NCI-H1436 treated with DMSO at 0.1 percent for 48 hours (cell line): ENCODE measurements at places on chromosomes 11 and 22.

GRCh38 chr22:40857309-40857855 lies 434 bp downstream of the XPNPEP3 start:
- DNase-seq, result no peak

DNA sequence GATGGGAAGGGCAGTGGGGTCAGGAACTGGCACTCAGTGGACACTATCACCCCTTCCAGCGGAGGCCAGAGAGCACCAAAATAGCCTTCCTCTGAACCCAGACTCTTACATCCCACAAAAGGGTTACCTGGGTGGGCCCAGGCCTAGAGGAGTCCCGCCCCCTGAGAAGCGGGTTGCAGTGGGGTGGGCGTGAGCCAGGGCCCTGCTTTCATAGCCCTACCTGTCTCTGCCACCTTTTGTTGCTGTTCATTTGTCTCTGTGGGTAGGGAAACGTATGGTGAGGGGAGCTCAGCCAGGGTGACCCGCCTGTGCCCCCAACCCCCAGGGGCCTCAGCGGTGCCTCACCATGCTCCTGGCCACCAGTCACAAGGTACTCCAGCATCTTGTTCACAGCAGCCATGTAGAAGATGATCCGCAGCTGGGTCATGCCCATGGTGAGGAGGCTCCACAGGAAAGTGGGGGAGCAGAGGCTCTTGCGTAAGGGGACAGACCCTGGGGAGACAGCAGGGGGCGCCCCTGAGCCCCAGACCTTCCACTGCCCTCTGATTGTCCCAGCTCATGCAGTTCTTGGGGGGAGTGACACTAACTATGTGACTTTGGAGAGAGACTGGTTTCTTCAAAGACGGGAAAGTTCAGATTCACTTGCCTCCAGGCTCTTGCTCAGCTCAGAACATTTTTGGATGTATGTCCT lies 24.0 kb downstream of the SLC43A1 start:
- no peak for DNase-seq

- DNase-seq, result no peak
Observed at GRCh38 chr11:115578275-115578674, 74.1 kb upstream of the CADM1 start.

GRCh38 chr11:19087658-19088057 lies 27.1 kb upstream of the MRGPRX2 start:
- DNase-seq, result no peak

- no peak for DNase-seq
Observed at GRCh38 chr11:86807360-86807759, 7.0 kb downstream of the PRSS23 start.

GRCh38 chr11:35373284-35373933 lies 45.9 kb downstream of the SLC1A2 start:
- no peak for DNase-seq

GRCh38 chr11:128036556-128037093 lies 550.7 kb downstream of the ETS1 start:
- DNase-seq, result no peak

- DNase-seq, result no peak
Observed at GRCh38 chr11:128965485-128965884, 22.8 kb upstream of the TP53AIP1 start.

GRCh38 chr11:116707161-116707629 lies 65.6 kb downstream of the BUD13 start:
- DNase-seq, result no peak

- no peak for DNase-seq
Observed at GRCh38 chr22:37192204-37192603, 4.2 kb upstream of the C1QTNF6 start.

DNA sequence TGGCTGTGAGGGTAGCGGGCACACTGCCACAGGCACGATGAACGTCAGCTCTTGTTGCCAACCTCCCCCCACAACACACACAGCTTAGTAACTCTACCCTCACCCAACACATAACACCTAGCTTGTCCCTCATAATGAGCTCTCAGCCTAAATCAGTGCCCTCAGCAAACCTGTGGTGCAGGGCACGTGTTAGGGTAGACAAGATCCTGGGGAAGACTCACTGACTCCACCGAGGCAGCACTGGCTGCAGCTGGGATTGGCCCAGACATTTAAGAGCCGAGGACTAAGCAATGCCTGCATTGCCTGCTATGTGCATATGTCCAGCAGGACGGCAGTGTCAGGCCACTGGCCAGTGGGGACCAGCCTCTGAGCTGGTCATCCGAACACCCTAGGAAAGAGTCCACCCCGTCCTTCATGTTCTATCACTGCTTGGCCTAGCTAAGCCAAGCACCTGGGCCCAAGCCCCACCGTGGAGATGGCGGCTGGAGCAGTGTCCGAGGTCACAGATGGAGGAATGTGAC lies 32.9 kb upstream of the TRIM29 start:
- no peak for DNase-seq

DNA sequence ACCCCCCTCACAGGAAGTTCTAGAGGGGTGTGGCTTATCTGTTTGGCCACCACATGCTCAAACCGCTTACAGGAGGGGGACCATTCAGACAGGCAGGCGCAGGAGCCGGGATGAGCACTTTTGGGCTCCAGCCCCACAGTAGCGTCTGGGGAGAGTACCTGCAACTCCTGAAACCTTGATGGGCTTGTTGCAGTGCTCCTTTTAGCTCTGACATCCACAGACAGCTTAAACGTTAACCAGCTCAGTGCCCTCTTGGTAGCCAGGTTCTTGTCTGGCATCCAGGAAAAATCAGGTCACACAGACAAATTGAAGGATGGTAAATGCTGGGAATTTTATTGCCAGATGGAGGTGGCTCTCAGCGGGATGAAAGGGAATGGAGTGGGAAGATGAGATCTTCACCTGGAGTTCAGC lies 326.3 kb downstream of the ETS1 start:
- no peak for DNase-seq

- no peak for DNase-seq
Observed at GRCh38 chr11:117091753-117092477, 6.3 kb downstream of the SIK3 start.

- DNase-seq, result no peak
Observed at GRCh38 chr11:13702071-13702470, 33.6 kb downstream of the FAR1 start.

- DNase-seq, result no peak
Observed at GRCh38 chr11:3109921-3110706, 52.9 kb upstream of the CARS1 start.

DNA sequence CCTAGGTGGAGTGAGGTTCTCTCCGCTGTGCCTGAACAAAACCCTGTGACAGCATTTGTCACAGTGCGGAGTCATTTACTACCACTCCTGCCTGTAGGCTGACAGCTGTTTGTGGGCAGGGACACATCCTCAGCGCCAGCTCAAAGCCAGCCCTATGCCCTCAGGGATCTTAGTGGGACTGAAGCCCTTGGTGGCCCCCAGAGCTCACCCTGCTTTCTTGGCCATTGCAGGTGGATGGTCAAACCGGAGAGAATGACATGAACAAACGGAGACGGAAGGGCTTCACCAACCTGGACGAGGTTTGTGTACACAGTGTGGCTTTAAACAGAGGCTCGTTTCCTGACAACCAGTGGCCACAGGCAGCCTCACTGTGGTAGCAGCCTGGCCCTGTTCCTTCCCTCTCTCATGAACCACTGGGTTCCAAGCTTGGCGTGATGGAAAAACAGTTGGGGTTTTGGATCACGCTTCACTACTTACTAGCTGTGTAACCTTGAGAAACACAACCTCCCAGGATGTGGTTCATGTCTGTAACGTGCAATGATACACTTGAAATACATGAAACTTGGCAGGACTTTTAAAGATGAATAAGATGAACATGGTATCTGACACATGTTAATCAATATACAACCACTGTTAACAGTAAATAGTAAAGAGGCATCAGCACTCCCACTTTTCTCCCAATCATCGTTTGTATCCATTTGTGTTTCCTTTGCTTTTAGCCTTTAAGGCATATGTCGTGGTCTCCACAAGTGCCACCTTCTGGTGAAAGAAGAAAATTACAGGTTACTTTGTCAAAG lies 125.8 kb downstream of the MICAL2 start:
- DNase-seq, result no peak

DNA sequence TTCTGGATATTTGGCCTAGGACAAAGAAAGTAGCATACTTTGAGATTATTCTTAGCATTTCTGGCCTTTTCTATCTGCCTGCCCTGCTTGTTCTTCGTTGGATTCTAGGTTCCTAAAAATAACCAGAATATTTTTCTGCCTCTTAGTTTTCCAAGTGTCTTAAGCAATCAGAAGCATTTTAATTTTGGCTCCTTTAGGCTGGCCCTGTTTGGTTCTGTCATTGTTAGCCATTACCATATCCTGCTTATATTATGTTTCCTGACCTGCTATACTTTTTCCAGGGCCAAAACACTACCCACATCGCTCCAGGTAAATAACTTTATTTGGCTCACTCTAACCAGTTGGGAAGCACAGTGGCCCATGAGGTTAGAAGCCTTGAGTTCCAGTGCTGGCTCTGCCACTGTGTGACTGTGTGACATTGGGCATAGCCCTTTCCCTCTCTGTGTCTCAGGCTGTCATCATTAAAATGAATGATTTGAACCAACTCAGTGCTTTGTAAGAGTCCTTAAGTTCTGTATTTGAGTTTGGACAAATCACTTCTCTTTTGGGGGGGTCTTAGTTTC lies 91.1 kb downstream of the STIM1 start:
- no peak for DNase-seq

GRCh38 chr11:10480760-10481159 lies 25.7 kb downstream of the AMPD3 start:
- no peak for DNase-seq

DNA sequence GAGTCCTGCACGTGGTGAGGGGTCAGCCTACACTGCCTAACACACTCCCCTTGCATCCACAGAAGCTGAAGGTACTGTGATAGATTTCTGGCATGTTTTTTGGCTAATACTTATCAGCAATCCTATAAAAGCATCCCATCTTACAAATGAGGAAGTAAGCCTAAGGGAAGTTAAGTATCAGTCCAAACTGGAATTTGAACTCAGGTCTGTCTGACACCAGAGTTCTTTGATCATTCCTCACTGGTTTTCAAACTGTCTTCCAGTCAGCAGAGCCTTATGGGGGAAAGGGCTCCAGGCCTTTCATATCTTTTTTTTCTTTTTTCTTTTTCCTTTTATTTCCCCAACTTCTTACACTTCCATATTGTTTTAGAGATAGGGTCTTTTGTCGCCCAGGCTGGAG lies 105.6 kb downstream of the RBFOX2 start:
- no peak for DNase-seq

DNA sequence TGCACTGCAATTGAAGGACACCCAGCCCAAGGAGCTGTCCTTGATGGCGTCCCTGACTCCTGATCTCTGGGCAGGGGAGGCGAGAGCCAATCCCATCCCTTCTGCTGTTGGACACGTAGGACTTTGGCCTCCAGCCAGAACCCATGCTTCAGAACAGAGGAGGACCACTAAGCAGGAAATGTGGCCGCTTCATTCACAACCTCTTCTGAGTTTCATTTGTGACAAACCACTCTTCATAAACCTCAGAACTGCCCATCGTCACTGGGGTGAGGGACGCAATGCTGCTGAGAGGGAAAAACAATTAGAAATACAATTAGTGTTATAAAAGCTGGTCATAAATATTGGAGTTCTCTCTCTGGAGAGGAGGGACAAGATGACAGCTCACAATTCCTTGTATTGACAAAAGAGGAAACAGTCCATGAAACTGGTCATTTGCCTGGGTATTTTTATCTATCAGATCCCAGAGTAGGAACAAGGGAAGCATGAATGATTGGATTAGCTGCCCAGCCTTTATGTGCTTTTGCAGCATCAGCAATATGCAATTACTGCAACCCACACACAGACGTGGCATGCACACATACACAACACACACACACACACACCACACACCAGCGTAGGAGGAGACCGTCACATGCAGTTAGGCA lies 216.5 kb upstream of the CADM1 start:
- no peak for DNase-seq

DNA sequence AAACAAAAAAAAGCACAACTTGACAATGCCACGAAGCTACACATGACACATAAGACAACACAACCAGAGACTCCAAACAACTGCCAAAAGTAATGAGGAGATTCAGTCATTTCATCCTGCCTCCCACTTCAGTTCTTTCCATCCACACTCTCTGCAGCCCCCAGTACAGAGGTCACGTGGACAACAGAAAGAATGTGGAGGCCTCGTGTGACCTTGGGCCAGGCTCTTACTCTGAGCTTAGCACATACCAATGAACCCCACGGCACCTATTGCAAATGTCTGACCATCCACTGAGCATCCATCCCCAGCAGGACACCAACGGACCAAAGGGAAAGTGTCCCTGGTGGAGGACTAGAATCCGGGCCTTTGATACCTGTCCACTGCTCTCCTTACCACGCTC lies 12.5 kb downstream of the CBX7 start:
- DNase-seq, result no peak

DNA sequence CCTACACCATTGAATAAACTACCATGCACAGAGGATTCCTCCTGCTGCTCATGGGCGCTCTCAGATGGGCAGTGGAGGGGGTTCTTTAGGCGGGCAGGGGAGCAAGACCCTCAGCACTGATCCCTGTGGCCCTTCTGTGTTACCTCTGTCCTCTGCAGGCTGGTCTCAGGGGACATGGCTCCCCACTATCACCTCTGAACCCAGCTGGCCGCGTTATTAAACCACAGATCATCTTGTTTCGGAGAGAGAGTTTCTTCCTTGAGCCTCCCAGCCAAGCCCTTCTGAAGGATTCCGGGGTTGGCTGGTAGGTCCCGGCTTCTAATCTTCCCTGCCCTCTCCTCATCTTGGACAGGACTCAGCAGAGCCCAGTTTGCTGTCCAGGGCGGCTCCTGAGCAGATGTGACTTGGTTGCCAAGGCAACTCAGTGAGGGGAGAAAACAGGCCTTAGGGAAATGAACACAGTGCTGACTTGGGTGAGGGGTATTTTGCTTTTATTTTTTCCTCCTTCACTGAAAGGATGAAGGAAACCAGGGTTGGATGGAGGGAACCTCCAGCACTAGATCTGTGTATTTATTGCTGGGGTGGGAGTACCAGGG lies 13.3 kb downstream of the APOL3 start:
- DNase-seq, result no peak

DNA sequence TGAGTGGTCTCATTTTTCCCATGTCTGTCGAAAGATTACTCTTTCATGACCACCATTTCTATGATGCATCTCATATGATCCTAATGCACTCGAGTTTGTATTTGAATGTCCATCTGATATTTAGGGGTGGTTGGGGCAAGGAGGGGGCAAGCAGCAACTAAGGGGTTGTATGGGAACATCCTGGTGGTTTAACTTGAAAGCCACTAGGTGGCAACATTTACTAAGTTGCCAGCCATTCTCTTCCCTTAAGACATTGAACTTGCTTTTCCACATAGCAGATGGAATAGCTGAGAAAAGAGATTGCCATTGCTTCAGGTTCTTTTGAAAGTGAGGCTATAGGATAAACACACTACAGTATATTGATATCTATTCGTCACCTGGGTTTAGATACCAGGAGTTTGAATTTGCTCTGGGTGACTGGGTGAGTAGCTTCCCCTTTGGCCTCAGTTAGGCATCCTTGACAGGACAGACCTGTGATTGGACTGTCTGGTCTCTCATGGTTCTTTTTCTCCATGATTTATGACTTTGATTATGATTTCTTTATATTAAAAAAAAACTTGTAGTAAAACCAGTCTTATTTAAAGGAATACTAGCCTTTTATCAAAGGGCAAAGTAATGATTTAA lies 32.4 kb downstream of the NF2 start:
- no peak for DNase-seq
